ENCODE measurements at places on chromosomes 4 and X. TPM values are rescaled to one million over a fixed set of nuclear protein-coding genes. Genes with fewer than 3 reads are reported as not detected.
A peak's percentile ranks its signal among the peaks of the same experiment; 100 is the strongest.

GRCh38 chrX:48957477-48957826 is at the start of gene OTUD5:
Gene OTUD5 (minus strand): TSS chrX:48957607. CDS start chrX:48957570, 37 bp downstream.
- no peak for DNase-seq

- DNase-seq, result peak; percentile 86
Measured at GRCh38 chr4:89000844-89001360, 56.1 kb downstream of the FAM13A start.

DNA sequence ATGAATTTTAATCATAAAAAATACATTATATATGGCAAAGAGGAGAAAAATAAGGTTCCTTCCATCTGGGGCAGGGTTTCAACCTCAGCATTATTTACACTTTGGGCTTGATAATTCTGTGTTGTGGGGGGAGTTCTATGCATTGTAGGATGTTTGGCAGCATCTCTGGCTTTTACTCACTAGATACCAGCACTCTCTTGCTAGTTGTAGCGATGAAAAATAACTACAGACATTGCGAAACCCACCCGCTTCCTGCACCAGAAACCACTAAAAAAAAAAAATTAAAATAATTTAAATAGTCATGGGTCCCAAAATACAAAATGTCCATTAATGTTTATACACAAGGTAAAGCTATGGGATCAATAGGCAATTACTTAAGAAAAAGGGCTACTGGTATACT is 52.7 kb downstream of the PPP3CA start:
- no peak for DNase-seq

- DNase-seq, result no peak
Measured at GRCh38 chr4:26105815-26106699, 192.0 kb downstream of the SMIM20 start.

- DNase-seq, result no peak
Measured at GRCh38 chr4:33058998-33059397, 2338.8 kb downstream of the PCDH7 start.

DNA sequence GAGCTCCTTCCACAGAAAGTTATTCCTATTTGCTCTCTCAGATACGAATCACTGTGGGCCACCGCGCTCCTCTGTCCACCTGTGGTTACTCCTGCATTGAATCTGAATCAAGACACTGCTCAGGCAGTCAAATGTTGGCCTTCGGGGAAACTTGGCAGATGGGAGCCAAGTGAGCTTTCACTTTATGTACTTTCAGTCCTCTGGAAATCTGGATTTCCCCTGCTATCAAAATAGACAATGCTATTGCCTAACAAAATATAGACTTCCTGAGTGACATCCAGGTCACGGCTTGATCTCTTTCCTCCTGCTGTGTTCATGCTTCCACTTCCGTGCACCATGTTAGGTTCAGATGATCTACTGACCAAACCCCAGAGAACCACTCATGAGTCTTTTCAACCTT is 43.8 kb downstream of the FHL1 start:
- no peak for DNase-seq

GRCh38 chr4:34469516-34469915 is 1774.8 kb downstream of the ARAP2 start:
- DNase-seq, result no peak

- no peak for DNase-seq
Measured at GRCh38 chrX:68658530-68658929, 11.1 kb downstream of the STARD8 start.

GRCh38 chr4:187387739-187388138 is 607.8 kb upstream of the ZFP42 start:
- peak; percentile 24 for DNase-seq

DNA sequence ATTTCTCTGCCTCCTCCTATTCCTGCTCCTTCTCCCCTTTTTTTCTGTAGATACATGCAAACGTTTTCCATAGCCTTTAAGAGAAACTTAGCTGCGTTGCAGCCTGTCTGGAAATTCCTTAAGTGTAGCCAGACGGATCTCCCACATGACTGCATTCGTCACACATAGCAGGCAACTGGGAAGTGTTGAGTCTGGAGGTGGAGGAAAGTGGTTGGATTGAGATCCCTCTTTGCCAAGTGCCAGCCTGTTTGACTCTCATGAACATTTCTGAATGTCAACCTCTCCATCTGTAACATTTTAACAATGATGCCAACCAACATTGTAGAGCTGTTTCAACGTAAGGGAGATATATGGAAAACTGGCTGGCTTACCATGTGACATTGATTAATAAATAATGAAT is 45.1 kb upstream of the FAM9A start:
- no peak for DNase-seq

GRCh38 chr4:15100994-15101695 is 98.9 kb downstream of the CPEB2 start:
- no peak for DNase-seq

The CXCL3 gene
- total RNA-seq, result 0.53 TPM

The TCEAL6 gene
- total RNA-seq, result not detected

The RAB40A gene
- total RNA-seq, result not detected

The UPF3B gene
- 3.7 TPM for total RNA-seq

The SUV39H1 gene
- 11.8 TPM for total RNA-seq

The IL1RAPL1 gene
- total RNA-seq, result 0.49 TPM

The RNF212 gene
- total RNA-seq, result not detected

Data from H4 (cell line).